ENCODE measurements at places on chromosomes 1 and 21. TPM values are rescaled to one million over a fixed set of nuclear protein-coding genes. Genes with fewer than 3 reads are reported as not detected.

Gene LENEP
- total RNA-seq = 0.40 TPM

DNA sequence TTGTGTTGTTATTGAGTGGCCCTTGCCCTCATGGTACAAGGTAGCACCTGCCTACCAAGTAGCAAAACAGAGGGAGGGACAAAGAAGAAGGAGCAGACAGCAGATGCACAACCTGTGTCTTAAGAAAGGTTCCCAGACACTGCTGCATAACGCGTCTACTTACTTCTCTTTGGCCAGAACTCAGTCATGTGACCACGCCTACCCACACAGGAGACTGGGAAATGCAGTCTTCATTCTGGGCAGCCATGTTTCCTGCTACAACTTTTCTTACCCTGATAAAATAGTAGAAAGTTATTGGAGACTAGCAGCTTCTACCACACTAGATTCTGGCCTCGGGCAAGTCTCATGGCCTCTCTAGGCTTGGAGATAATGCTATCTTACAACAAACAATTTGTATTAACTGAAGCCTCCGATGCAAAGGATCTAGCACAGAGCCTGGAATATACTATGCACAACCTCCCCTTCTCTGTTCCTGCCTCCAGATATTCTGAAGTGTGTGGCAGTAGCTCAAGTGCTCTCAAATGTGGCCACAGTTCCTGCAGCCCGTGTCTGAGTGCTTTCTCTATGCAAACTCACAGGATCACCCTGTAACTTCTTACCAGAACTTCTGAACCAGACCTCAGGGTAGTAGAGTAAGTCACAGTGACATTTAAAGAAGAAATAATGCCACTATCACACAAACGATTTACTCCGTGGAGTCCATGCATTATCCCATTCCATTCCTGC is 34.1 kb upstream of the BTG2 start:
- peak; percentile 75 for DNase-seq

DNA sequence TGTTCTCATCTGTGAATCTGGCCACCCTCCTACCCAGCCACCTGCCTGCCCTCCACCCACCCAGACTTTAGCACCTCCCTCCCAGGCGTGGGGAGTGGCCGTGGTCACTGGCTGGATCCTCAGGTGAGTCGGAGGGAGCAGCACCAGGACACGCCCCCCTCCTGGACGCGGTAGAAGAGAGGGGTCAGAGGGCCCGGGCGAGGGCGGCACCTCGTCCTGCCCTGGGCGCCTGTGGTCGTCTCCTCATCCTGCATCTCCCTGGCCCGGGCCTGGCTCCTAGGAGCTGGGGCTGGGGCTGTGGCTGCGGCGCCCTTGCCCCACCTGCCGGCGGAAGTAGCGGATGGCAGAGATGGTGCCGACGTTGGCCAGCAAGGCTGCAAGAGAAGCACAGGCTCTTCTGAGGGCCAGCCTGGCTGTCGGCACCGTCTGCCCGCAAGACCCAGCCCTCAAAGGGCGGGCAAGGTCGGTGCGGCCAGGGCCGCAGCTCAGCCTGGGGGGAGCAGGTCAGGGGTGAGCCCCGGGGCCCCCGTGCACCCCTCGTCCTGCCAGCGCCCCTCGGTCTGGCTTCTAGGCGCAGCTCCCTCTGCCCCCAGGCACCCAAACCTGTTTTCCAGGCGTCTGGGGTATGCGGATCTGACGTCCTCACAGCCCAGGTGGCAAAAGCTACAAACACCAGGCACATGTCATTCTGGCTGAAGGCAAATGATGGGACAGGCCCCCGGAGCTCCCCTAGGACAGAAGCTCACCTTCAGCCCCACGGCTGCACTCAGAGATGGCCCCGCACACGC is 5.8 kb downstream of the PERM1 start:
- DNase-seq = peak; percentile 57

DNA sequence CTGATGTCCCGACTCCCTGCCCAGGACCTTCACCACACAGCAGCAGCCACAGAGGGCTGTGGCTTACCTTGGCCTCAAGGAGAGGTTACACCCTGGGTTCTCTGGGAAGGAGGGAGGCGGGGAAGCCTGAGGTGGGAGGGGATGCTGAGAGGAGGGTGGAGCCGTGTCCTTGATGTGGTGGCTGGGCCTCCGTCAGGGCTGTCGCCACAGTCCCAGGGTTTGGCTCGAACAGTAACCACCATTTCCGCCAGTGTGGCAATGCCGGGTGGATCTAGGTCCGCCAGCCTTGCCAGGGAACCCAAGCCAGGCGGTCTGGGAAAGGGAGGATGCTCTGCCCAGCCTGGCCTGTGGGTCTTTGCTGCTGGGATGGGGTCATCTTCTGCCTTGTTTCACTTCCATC is 18.4 kb upstream of the CDCA8 start:
- no peak for DNase-seq

DNA sequence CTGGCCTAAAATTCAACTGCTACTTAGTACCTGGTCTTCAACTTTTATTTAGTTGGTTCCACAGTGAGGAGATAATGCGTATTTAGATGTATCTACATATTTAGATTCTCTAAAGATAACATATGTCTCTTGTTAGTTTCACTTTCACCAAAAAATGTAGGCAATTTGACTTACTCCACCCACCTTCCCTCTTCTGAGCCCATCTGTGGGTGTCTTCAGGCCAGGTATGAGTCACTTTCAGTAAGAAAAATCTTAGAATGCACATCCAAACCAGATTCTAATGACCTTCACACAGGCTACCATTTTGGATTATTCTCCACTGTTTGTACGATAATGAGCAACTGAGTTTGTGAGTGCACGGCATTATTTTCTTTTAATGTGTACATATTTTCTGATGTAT is 501.7 kb downstream of the NEGR1 start:
- DNase-seq = no peak

DNA sequence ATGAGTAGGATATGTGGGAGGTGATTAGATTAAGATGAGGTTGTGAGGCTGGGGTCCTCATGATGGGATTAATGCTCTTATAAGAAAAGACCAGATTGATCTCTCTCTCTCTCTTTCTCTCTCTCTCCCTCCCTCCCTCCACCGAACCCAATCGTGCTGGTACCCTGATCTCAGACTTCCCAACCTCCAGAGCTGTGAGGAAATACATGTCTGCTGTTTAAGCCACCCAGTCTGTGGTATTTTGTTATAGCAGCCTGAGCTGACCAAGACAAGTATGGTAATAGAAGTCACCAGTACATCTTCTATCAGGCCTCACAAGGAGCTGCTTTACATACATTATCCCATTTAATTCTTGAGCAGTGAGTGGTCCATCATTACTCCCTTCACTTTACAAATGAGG is 149.8 kb downstream of the RUNX1 start:
- no peak for DNase-seq

GRCh38 chr1:150164779-150165178 is 15.1 kb downstream of the PLEKHO1 start:
- no peak for DNase-seq

Gene CFAP141
- total RNA-seq = not detected

DNA sequence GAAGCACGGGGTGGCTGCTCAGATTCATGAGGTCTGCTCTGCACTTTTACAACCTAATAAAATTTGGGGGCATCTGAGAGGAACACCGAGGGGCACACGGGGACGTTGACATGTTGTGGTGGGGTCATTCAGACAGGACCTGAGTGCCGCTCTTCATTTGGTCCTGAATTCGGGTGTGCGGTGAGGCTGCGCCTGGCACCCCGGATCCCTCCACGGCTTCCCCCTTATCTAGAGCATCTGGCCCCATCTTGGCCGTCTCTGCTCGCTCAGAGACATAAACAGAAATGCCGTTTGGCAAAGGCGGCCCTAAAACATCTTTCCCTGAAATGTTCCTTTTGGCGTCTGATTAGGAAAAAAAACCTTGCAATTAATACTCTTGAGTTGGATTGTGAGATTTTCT is 157.2 kb downstream of the PRDM16 start:
- DNase-seq = no peak

Gene F5
- not detected for total RNA-seq

GRCh38 chr1:227120826-227121225 is 180.7 kb downstream of the COQ8A start:
- no peak for DNase-seq

Gene RABGAP1L
- 17.9 TPM for total RNA-seq

DNA sequence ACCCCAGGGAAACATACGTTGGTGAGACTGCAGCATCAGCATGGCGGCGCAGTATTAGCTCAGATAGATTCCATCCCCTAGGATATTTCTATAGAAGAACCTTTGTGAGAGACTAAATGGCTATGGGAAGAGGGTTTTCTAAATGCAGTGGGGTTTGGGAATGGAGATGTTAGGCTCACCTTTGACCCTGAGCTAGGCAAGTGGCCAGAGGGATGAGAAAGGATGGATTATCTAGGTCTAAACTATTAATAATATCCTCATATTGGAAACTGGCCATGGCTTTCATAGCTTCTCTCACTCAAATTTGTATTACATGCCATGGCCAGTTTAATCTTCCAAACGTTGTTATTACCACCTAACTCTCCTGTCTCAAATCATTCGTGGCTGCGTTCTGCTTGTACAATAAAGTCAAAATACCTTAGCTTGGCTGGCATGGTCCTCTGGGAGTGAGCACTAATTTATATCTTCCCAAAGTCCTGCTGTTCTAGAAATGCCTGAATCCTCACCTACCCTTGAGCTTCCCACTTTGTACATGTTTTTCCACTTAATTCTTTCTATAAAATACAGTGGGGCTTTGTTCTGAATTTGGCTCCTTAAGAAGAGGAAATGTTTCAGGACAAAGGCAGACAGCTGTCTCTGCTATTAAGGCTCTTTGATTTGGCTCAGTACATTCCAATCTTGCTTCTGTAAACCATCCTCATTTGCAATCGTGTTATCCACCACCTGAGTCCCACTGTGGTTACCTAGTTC is 31.0 kb upstream of the COG2 start:
- no peak for DNase-seq

- no peak for DNase-seq
Observed at GRCh38 chr1:233935297-233935868, 30.9 kb downstream of the SLC35F3 start.

DNA sequence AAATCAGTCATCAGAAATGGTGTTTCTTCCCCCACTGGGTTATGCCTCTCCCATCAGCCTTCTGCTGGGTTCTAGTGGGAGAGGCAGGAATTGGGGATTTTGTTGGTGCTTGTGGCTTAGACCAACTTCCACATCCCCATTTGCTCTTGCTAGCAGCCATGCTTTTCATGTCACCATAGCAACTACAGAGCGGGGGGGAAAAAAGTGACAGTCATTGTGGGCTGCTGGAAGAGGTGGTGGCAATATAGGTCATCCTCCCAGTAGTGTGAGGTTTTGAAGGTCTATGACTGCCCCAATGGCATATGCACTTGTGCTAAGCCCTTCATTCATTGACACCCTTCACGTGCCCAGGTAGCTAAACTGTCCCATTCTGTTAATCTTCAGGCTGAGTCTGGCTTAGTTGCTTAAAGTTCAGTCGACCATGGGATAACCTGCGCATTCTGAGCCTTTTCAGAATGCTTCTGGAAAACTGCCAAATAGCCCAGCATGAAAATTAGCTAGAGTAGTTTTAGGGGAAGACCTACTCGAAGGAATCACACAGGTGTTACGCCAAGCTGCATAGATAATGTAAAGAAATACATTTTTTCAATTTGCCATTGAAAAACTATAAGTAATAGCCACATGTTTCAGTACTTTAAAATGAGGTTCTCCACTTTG is 53.7 kb upstream of the ZNF326 start:
- no peak for DNase-seq

Gene DNASE2B
- total RNA-seq = not detected

- DNase-seq = peak; percentile 76
Observed at GRCh38 chr1:156383023-156383422, 14.0 kb downstream of the RHBG start.

GRCh38 chr1:90325168-90325567 is 330.3 kb downstream of the ZNF326 start:
- no peak for DNase-seq

- no peak for DNase-seq
Observed at GRCh38 chr21:46664316-46664995, 29.0 kb downstream of the PRMT2 start.

GRCh38 chr1:4614371-4615137 is 39.9 kb upstream of the AJAP1 start:
- DNase-seq = no peak

Gene RIMS3
- total RNA-seq = 0.20 TPM

DNA sequence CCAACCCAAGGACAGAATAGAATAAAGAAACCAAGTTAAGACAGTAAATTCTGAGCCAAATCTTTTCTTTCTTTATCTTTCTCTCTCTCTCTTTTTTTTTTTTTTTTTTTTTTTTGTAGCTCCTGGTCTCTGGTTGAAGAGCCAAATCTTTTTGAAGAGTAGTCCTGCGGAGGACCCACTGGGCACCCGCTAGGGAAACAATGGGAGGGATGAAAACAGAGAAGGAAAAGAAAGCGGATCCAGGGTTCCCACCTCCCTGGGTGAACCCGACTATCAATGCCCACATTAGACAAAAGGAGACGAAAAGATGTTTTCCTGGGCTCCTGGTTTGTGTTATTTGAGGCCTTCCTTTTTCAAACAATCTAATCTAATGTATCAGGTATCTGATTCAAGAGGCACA is 49.8 kb upstream of the FBXO28 start:
- no peak for DNase-seq

DNA sequence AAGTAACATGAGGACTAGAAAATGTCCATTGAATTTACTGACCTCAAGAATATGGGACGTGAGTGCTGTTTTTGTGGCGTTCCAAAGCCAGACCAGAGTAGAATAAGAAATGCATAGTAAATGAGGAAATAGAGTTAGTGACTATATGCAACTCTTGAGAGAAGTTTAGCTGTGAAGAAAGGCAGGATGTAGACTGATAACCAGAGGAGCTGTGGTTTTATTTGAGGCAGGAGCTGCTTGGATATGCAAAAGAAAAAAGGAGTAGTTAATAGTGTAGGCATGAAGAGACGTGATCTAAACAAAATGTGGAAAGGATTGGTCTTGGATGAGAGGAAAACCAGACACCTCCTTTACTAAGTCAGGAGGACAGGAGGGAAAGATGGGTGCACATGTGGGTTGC is 28.2 kb downstream of the DNAH14 start:
- DNase-seq = no peak

Gene DNALI1
- 0.20 TPM for total RNA-seq

Gene CHTOP
- total RNA-seq = 15.5 TPM

Gene ICOSLG
- total RNA-seq = 0.65 TPM

- no peak for DNase-seq
Observed at GRCh38 chr1:183933528-183934179, 103.9 kb downstream of the COLGALT2 start.
